ENCODE measurements at places on chromosomes 12 and 14.

- DNase-seq = no peak
These were observed 93.9 kb upstream of the DCN start for GRCh38 chr12:91276509-91276908.

DNA sequence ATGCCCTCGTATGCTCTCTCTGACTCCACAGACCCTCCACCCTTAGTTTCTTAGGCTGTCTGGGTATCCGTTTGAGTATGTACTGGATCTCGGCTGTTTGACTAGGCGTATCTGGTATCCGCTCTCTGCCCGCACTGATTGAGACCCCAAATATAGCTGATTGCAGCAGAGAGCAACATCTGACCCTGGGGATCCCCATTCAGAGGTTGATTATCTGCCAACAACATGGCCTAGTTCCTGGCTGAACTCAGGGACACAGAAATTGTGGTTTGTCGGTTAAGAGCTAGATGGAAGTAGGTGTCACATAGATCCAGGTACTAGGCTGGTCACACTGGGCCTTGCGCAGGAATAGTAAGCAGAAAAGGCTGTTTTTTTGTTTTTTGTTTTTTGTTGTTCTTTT is 359.9 kb downstream of the FUT8 start:
- no peak for DNase-seq

DNA sequence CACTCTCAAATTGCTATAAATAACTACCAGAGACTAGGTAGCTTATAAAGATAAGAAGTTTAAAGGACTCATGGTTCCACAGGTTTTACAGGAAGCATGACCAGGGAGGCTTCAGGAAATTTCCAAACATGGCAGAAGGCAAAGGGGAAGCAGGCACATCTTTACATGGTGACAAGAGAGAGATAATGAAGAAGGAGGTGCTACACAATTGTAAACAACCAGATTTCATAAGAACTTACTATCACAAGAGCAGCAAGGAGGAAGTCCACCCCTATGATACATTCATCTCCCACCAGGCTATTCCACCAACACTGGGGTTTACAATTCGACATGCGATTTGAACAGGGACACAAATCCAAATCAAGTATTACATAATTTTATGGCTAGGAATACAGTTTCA is 257.7 kb downstream of the BTG1 start:
- no peak for DNase-seq

GRCh38 chr12:24895612-24896011 is 53.3 kb downstream of the BCAT1 start:
- no peak for DNase-seq

DNA sequence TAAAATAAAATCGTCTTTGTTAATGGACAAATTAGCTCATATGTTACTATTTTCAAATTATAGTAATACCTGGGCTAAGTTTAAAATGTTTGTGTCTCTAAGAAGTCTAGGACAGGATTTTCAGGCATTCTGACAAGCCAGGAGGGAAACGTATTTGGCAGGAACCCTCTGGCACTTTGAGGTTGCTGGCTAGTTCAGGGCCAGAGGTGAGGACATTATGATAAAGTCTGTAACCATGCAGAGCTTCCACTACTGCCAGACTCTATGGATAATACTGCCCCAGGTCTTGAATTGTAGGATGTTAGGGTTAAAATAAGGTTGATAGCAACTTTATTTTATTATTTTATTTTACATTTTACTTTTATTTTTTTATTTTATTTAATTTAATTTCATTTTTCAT is 56.4 kb downstream of the RPAP3 start:
- no peak for DNase-seq

DNA sequence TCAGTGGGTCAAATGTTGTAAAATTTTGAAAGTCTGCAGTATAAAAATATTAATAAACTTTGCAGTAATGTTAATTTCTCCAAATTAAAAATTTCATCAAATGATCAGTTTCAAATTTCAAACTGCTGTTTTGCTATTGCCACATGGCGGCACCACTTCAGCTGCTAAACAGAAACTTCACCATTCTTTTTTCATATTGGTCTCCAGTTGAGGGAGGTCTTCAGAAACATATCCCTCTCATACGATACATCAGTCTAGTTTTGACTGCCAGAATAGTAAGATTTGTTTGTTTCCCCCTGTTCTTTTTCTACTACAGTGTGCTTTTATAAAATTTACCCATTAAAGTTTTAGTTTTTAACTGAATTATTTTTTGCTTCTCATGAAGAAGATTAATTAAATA is 4.2 kb upstream of the TRHDE start:
- no peak for DNase-seq
